ENCODE measurements at places on chromosomes 12 and 14. TPM values are rescaled to one million over a fixed set of nuclear protein-coding genes. Genes with fewer than 3 reads are reported as not detected.

The HEBP1 gene
- total RNA-seq: 24.5 TPM

The KRT3 gene
- total RNA-seq: 1.0 TPM

The GLS2 gene
- 2.6 TPM for total RNA-seq

The TAS2R46 gene
- 0.40 TPM for total RNA-seq

The JPH4 gene
- total RNA-seq: 0.04 TPM

The HOXC12 gene
- total RNA-seq: not detected

The KRT77 gene
- total RNA-seq: not detected

Data from esophagus mucosa (tissue), 1 donor.